ENCODE measurements at places on chromosomes 2 and 18. TPM values are rescaled to one million over a fixed set of nuclear protein-coding genes. Genes with fewer than 3 reads are reported as not detected.

- no peak for DNase-seq
- no peak overlapping the region for H3K4me3 ChIP-seq
- no peaks in the 10 kb centered on the region for H3K4me1 ChIP-seq
Measured at GRCh38 chr2:240290432-240291336, 144.8 kb upstream of the GPC1 start.

DNA sequence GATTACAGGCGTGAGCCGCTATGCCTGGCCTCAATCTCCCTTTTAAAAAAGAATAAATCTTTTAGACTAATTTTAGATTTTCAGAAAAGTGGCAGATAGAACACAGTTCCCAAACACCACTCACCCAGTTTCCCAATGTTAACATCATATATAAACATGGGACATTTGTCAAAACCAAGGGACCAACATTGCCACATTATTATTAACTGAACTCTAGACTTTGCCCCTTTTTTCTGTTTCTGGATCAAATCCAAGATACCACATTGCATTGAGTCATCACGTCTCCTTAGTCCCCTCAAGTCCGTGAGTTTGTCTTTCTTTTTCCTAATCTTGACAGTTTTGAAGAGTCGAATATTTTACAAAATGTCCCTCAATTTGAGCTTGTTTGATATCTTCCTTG is 2.4 kb downstream of the C2orf42 start:
- H3K36me3 ChIP-seq: no peaks in the 10 kb centered on the region
- no peak overlapping the region for H3K27ac ChIP-seq
- H3K27me3 ChIP-seq: no peaks in the 10 kb centered on the region
- peaks cover 7% of the 10 kb centered on the region for H3K4me1 ChIP-seq
- no peak overlapping the region for H3K4me3 ChIP-seq

- peaks cover 11% of the 10 kb centered on the region for H3K4me1 ChIP-seq
- peaks cover 4% of the 10 kb centered on the region for H3K27me3 ChIP-seq
- no peak within 1 kb of the TSS for H3K27ac ChIP-seq
- no peaks in the 10 kb centered on the region for H3K36me3 ChIP-seq
- H3K4me3 ChIP-seq: no peak within 1 kb of the TSS
Measured at GRCh38 chr18:23662309-23663263, at the start of gene ANKRD29. Gene ANKRD29, minus strand, starts transcription at chr18:23662911. Its CDS starts 181 bp downstream, at chr18:23662730.

DNA sequence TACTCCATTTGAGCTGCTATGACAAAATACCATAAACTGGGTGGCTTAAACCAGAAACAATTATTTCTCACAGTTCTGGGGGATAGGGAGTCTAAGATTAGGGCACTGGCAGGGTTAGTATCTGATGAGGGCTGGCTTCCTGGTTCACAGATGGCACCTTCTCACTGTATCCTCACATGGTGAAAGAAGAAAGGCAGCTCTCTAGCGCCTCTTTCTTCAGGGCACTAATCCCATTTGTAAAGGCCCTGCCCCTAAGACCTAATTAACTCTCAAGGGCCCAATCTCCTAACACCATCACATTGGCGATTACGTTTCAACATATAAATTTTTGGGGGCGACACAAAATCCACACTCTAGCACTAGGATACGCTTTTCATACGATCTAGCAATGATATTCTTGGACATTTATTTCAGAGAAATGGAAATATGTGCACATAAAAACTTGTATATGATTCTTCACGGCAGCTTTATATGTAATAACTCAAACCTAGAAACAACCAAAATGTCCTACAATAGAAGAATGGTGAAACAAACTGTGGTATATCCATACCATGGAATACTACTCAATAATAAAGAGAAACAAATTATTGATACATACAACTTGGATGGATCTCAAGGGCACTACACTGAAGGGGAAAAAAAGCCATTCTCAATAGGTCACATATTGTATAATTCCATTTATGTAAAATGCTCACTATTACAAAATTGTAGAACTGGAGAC is 111.0 kb downstream of the BCL2L11 start:
- DNase-seq: no peak
- no peaks in the 10 kb centered on the region for H3K27me3 ChIP-seq
- H3K4me1 ChIP-seq: peaks cover 6% of the 10 kb centered on the region
- H3K4me3 ChIP-seq: no peak overlapping the region
- no peak overlapping the region for H3K27ac ChIP-seq
- H3K36me3 ChIP-seq: no peaks in the 10 kb centered on the region

DNA sequence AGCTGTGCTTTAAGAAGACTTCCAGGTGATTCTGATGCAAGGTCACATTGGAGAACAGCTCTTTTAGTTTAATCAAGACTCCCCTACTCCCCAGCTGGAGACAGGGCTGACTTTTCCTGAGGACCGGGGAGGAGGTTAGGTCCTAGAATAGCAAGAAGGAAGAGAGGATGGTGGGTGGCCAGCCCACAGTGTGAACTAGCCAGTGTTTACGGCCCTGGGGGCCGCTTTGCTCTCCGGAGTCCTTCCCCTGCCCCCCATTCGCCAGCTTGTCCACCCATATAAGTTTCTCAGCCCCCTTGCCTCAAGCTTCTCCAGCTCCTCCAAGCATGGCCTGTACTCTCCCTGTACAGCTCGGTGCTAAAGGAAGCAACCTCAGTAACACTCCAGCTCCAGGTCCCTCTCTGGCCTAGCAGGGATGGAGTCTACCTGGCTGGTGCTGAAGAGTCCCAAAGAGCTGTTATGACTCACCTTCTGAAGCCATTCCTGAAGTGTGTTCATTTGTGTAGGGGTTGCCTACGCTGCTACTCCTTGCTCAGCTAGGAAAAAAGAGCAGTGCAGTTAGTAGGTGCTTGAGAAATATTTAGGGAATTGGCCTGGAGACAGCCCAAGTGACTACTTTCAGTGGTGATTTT is 7.9 kb downstream of the INPP4A start:
- no peak overlapping the region for H3K27ac ChIP-seq
- H3K27me3 ChIP-seq: no peaks in the 10 kb centered on the region
- no peaks in the 10 kb centered on the region for H3K36me3 ChIP-seq
- no peak overlapping the region for H3K4me3 ChIP-seq
- peaks cover 4% of the 10 kb centered on the region for H3K4me1 ChIP-seq
- no peak for DNase-seq

GRCh38 chr2:240646176-240646899 is 21.1 kb downstream of the GPR35 start:
- H3K36me3 ChIP-seq: no peaks in the 10 kb centered on the region
- no peak overlapping the region for H3K4me3 ChIP-seq
- H3K27ac ChIP-seq: no peak overlapping the region
- H3K27me3 ChIP-seq: no peaks in the 10 kb centered on the region
- DNase-seq: no peak

GRCh38 chr2:54455563-54456361 is at the start of gene SPTBN1:
Gene SPTBN1, plus strand, starts transcription at chr2:54456327. Its CDS starts 70,092 bp downstream, at chr2:54526419.
- peaks cover 29% of the 10 kb centered on the region for H3K4me1 ChIP-seq
- H3K27ac ChIP-seq: peak within 1 kb of the TSS; percentile 89
- no peaks in the 10 kb centered on the region for H3K36me3 ChIP-seq
- DNase-seq: peak; percentile 91

GRCh38 chr2:232588680-232589585 is 38.4 kb downstream of the EIF4E2 start:
- no peaks in the 10 kb centered on the region for H3K36me3 ChIP-seq
- no peak overlapping the region for H3K4me3 ChIP-seq
- peak; percentile 85 for DNase-seq
- H3K4me1 ChIP-seq: peaks cover 11% of the 10 kb centered on the region
- no peaks in the 10 kb centered on the region for H3K27me3 ChIP-seq

DNA sequence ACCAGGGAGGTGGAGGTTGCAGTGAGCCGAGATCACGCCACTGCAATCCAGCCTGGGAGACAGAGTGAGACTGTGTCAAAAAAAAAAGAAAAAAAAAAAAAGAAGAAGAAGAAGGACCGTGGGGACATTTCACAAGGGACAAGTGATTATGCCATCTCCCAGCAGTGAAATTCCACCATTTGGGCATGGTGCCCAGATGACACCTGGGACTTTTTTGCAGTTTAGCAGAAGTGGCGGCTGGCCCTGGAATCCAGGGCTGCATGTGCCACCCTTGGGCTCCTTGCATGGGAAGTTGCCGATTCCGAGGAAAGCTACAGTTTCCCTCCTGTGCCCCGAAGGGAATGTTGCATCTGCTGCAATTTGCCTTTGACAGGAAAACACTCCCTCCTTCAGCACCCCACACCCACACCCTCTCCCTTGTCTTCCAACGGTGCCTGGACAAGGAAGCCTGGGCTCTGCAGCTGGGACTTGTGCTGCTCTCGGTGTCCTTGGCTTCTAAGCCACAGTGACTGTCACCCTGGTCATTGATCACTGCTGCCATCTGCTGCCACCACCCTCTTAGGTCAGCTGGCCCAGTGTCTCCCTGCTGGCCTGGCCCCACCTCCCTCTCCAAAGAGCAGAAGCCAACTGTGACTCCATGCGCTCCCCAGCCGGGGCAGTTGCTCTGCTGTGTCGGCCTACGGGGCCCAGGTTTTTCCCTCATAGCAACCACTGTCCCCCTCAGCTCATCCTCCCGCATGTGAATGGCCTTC is 56.4 kb upstream of the LRRC30 start:
- no peak overlapping the region for H3K27ac ChIP-seq
- H3K27me3 ChIP-seq: no peaks in the 10 kb centered on the region
- no peak overlapping the region for H3K4me3 ChIP-seq
- H3K36me3 ChIP-seq: no peaks in the 10 kb centered on the region
- peak; percentile 50 for DNase-seq
- H3K4me1 ChIP-seq: peaks cover 7% of the 10 kb centered on the region

- no peak for DNase-seq
- peaks cover 12% of the 10 kb centered on the region for H3K4me1 ChIP-seq
- no peaks in the 10 kb centered on the region for H3K36me3 ChIP-seq
- no peak overlapping the region for H3K27ac ChIP-seq
- H3K27me3 ChIP-seq: no peaks in the 10 kb centered on the region
Measured at GRCh38 chr2:231894566-231895380, 31.4 kb downstream of the NPPC start.

GRCh38 chr18:58558471-58558870 is 70.4 kb downstream of the ALPK2 start:
- no peaks in the 10 kb centered on the region for H3K27me3 ChIP-seq
- H3K36me3 ChIP-seq: no peaks in the 10 kb centered on the region
- H3K4me1 ChIP-seq: no peaks in the 10 kb centered on the region
- no peak overlapping the region for H3K27ac ChIP-seq
- no peak overlapping the region for H3K4me3 ChIP-seq

DNA sequence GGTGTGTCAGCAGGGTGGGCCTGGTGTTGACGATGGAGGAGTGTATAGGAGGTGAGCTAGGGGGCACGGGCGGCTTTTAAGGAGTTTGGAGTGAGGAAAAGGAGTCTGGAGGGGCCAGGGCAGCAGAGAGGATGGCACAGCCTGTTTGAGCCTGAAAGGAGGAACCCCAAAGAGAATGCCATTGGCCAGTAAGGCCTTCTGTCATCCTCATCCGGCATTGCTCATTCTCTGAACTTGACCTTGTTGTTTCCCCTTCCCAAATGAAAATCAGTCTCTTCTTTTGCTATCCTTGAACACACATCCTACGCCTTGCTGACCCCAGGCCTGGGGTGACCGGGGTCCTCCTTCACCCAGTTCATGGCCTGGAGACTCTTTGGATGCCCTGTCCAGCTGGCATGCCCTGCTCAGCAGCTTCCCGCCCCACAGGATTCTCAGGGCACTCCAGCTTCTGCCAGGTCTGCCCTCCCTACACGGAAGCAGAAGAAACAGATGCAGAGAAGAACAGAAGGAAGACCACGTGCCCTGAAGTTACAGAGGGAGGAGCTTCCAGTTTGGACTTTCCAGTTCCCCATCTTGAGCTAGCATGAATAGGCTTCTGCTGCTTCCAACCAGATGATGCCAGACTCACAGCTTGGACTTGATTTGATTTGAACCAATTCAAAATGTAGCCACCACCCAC is 20.5 kb upstream of the KIF3C start:
- H3K27me3 ChIP-seq: no peaks in the 10 kb centered on the region
- peaks cover 42% of the 10 kb centered on the region for H3K4me1 ChIP-seq
- no peak for DNase-seq
- H3K4me3 ChIP-seq: no peak overlapping the region
- peak overlapping the region; percentile 78 for H3K27ac ChIP-seq
- H3K36me3 ChIP-seq: no peaks in the 10 kb centered on the region

DNA sequence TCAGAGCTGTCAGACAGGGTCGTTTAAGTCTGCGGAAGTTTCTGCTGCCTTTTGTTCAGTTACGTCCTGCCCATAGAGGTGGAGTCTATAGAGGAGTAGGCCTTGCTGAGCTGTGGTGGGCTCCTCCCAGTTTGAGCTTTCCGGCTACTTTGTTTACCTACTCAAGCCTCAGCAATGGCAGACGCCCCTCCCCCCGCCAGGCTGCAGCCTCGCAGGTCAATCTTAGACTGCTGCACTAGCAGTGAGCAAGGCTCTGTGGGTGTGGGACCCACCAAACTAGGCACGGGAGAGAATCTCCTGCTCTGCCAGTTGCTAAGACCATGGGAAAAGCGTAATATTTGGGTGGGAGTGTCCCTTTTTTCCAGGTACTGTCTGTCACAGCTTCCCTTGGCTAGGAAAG is 86.5 kb downstream of the EFEMP1 start:
- no peak overlapping the region for H3K27ac ChIP-seq
- H3K36me3 ChIP-seq: no peaks in the 10 kb centered on the region
- H3K4me1 ChIP-seq: peaks cover 48% of the 10 kb centered on the region
- DNase-seq: no peak
- H3K4me3 ChIP-seq: no peak overlapping the region

GRCh38 chr18:45838302-45839070 is 13.0 kb downstream of the SIGLEC15 start:
- no peak overlapping the region for H3K27ac ChIP-seq
- peaks cover 23% of the 10 kb centered on the region for H3K4me1 ChIP-seq
- no peaks in the 10 kb centered on the region for H3K27me3 ChIP-seq
- no peak for DNase-seq

DNA sequence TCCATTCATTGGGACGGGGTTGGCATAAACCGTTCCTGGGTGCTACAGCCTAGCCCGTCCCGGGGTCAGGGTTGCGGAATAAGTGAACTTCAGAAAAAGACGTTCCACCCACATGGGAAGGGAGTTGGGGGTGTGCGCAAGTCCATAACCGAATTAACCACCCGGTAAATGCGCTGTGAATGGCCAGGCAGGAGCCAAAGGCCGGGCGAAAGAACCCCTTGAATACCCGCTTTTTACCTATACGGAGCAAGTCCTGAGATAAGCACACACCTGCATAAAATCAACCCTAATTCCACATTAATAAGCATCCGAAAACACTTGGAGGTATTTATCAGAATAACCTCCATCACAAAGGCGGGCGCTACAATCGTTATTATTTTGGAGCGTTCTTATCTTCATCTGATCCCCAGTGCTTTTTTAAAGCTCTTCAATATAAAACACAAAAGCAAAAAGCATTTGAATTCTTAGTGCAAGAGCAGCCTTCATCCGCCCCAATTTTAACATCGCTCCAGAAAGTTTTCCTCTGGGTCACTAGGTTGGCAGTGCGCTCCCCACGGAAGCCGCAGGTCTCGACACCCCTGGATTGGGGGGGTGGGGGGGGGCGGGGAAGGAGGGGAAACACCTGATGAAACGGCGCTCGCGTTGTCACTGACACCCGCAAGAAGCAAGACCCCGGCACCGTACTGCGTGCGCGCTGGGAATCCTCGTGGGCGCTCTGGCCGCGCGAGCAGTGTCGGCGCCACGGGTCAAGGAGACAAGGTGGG is 1.2 kb downstream of the SATB2 start:
- H3K4me3 ChIP-seq: peak overlapping the region; percentile 8
- H3K27me3 ChIP-seq: peaks cover 6% of the 10 kb centered on the region
- no peak overlapping the region for H3K27ac ChIP-seq
- H3K4me1 ChIP-seq: peaks cover 23% of the 10 kb centered on the region

GRCh38 chr2:238240757-238241711 is 1.2 kb upstream of the HES6 start:
- peaks cover 51% of the 10 kb centered on the region for H3K4me1 ChIP-seq
- H3K36me3 ChIP-seq: peaks cover 6% of the 10 kb centered on the region
- DNase-seq: peak; percentile 90
- H3K27ac ChIP-seq: peak overlapping the region; percentile 71
- H3K27me3 ChIP-seq: no peaks in the 10 kb centered on the region

Gene ABHD1
- not detected for total RNA-seq

Gene KCNG2
- total RNA-seq: not detected

Gene SH3RF3
- 5.6 TPM for total RNA-seq

Gene AP1S3
- total RNA-seq: 2.0 TPM

Gene CCDC68
- total RNA-seq: 13.0 TPM

Data from body of pancreas (tissue), 4 donors.